ENCODE measurements at places on chromosomes 3 and 15. TPM values are rescaled to one million over a fixed set of nuclear protein-coding genes. Genes with fewer than 3 reads are reported as not detected.

CDHR4 gene
- total RNA-seq = not detected

HDC gene
- total RNA-seq = 0.62 TPM

ADAMTS9 gene
- total RNA-seq = 97.4 TPM

STRC gene
- 0.09 TPM for total RNA-seq

PLA2G4B gene
- total RNA-seq = 7.2 TPM

GRM2 gene
- 0.31 TPM for total RNA-seq

GRCh38 chr3:144105542-144105941 lies 133.9 kb downstream of the DIPK2A start:
- H3K4me3 ChIP-seq = no peak overlapping the region
- no peaks in the 10 kb centered on the region for H3K27me3 ChIP-seq
- no peak for DNase-seq
- H3K27ac ChIP-seq = no peak overlapping the region
- H3K36me3 ChIP-seq = no peaks in the 10 kb centered on the region

DNA sequence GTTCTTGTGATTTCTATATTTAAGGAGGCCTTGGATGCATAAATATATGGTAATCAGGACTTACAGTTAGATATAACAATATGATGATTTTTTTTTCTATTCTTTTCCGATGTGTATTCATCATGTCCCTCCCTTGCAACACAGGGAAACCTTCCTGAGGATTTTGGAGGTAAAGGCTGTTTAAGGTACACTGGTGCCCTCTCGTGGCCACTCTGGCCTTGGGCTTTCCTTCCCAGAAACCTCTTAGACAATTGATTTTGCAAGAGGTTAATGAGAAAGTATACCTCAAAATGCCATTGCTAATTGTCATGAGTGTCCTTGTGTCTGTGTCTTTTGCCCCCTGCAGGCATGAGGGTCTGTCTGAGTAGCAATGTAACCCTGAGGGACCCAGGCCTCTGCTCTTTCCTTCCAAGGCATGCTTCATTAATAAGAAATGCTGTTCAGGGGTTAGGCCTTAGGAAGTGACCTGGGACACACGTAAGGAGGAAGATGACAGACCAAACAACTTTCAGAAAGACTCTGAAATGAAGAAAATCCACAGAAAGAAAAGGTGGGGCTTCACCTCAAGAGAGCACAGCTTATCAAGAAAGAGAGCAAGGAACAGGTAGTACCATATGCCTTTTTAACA lies 70.3 kb upstream of the PPP2R3A start:
- DNase-seq = peak; percentile 76
- H3K4me3 ChIP-seq = no peak overlapping the region
- no peaks in the 10 kb centered on the region for H3K36me3 ChIP-seq
- H3K4me1 ChIP-seq = no peaks in the 10 kb centered on the region
- H3K27ac ChIP-seq = no peak overlapping the region

UBP1 gene
- total RNA-seq = 24.6 TPM
